HEK293T (cell line): ENCODE measurements at places on chromosomes 4 and X.

GRCh38 chrX:154043003-154043763 lies 23.5 kb upstream of the IRAK1 start:
- DNase-seq: no peak

DNA sequence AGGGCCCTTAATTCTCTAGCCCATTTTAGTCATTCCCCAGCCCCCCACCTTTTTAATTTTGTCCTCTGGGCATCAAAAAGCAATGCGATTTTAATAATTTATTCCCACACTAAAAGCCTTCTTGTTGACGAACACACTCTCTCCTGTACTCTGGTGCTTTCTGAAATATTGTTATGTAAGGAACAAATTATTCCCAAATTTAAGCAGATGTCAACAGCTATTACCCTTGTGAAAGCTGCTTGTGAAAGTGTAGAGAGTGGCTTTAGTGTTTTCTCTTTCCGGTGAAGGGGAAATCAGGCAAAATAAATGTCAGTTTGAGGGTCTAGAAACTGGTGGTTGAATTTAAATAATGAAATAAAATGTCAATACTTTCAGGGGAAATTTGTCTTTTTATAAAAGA lies 221.2 kb upstream of the CNKSR2 start:
- no peak for DNase-seq

- no peak for DNase-seq
Measured at GRCh38 chrX:1597345-1598020, 6.1 kb downstream of the AKAP17A start.

GRCh38 chr4:111678479-111678878 lies 466.8 kb upstream of the FAM241A start:
- DNase-seq: no peak

- no peak for DNase-seq
Measured at GRCh38 chr4:100898844-100899243, 381.0 kb upstream of the EMCN start.

DNA sequence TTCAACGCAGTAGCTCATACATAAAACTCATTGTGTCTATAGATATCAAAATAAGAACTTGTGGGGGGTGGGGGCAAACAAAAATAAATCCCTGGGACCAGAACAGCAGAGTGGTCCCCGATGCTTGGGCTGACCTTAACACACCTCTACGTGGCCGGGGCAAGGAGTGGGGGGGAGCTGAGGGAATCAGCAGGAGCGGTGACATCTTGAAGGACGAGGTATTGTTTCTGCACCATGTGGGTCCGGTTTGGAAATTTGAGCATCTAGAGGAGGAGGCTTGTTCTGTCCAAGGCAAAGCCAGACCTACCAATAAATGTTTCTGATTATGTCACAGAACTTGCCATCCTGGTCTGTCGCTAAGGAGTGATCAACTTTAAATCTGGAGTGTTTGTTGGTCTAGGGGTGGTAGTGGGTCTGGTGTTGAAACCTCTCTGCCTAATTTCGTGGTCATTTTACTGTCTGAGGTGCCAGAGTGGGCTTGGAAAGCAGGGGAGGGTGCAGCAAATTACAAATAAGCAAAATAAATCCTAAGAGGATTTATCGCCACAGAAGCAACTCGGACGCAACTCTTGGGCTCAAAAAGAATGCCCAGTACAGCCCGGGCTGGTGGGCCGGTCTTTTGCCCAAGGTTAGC lies 774 bp upstream of the RAPGEF2 start:
- no peak for DNase-seq
